ENCODE measurements at places on chromosomes 7 and 10. TPM values are rescaled to one million over a fixed set of nuclear protein-coding genes. Genes with fewer than 3 reads are reported as not detected.

The ZNF365 gene
- not detected for total RNA-seq

The PRLHR gene
- not detected for total RNA-seq

The CDH23 gene
- 0.55 TPM for total RNA-seq

The TRIM4 gene
- total RNA-seq: 23.2 TPM

The HOXA4 gene
- not detected for total RNA-seq

The ARID5B gene
- total RNA-seq: 35.7 TPM

The HERC4 gene
- 48.9 TPM for total RNA-seq

The LIPF gene
- not detected for total RNA-seq

The GTPBP10 gene
- 32.0 TPM for total RNA-seq

The PNLIPRP3 gene
- total RNA-seq: not detected

The GNGT1 gene
- not detected for total RNA-seq

The HOXA5 gene
- not detected for total RNA-seq

The GSTO2 gene
- 1.4 TPM for total RNA-seq

The TOMM7 gene
- total RNA-seq: 216 TPM

The VDAC2 gene
- 219 TPM for total RNA-seq

The POM121L12 gene
- not detected for total RNA-seq

The NEUROD6 gene
- total RNA-seq: not detected

The TRPV5 gene
- not detected for total RNA-seq

All from activated T-helper 2 cell treated with anti-CD3 and anti-CD28 coated beads, Interferon-gamma antibody, Interleukin-2, Interleukin-4, amounts not matched to agents 10 μg/mL and 5 μg/mL and 100 μg/mL, durations not matched to agents 14 hours and 24 hours and 36 hours (primary cell).